ENCODE measurements at places on chromosomes 13 and 19.

GRCh38 chr19:40674291-40674690 is 16.2 kb downstream of the NUMBL start:
- DNase-seq = no peak

DNA sequence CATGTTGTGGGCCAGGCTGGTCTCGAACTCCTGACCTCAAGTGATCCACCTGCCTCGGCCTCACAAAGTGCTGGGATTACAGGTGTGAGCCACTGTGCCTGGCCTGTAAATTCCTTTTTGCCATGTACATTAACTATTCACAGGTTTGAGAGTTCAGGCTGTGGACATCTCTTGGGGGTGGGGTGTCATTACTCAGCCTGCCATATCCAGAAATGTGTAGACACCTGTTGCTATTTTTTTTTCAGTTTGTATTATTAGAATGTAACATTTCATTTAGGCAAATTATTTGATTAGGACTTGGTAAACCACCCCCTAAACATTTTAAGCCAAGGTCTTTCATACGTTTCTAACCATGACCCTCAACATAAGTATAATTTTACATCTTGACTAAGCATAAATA is 20.5 kb downstream of the ZNF227 start:
- DNase-seq = no peak

GRCh38 chr13:112838842-112839117 is 130.2 kb upstream of the MCF2L start:
- DNase-seq = no peak

DNA sequence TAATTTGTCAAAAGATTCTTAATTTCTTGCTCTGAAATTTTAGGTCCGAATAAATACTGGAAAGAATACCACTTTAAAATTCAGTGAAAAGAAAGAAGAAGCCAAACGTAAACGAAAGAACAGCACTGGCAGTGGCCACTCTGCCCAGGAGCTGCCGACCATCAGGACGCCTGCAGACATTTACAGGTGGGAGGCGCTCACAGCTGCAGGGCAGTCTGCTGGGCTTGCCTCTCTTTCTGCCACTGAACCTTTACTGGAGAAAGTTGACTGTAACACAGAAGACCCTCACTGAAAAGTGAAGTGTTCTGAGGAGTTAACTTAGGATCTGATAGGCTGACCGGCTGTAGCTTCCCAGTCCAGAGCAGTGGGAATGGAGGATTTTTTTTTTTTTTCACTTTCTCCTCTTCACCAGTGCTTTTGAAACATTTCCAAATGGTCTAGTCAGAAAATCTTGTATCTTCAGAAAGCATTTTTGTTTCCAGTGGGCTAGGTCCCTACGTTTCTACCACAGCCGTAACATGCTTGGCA is 69.1 kb downstream of the URI1 start:
- no peak for DNase-seq

DNA sequence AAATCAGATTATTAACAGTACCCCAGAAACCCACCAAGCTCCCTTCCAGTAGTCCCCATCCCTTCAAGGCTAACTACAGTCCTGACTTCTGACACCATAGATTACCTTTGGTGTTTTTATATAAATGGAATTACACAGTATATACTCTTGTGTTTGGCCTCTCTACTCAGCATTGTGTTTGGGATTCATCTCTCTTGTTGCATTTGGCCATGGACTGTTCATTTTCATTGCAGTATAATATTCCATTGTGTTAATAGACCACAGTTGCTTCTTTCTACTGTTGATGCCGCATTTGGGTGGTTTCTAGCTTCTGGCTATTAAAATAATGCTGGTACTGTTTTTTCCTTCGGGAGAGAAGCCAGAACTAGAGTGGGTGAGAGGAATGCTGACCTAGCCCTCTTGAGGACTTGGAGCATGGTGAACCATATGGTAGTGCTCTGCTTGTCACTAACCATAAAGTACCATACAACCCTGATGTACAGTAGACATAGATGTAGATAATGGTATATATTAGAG is 18.9 kb upstream of the GARRE1 start:
- no peak for DNase-seq

- DNase-seq = no peak
Measured at GRCh38 chr19:31256593-31256960, 92.7 kb downstream of the TSHZ3 start.

DNA sequence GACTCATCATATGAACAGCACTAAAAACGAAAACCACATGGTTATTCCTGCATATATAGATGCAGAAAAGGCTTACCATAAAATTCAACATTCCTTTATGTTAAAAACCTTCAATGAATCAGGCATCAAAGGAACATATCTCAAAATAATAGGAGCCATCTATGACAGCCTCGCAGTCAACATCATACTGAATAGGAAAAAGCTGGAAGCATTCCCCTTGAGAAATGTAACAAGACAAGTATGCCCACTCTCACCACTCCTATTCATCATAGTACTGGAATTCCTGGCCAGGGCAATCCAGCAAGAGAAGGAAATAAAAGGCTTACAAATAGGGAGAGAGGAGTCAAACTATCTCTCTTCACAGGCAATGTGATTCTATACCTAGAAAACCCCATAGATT is 179.6 kb upstream of the HTR2A start:
- DNase-seq = no peak

- no peak for DNase-seq
Measured at GRCh38 chr13:80604098-80604497, 263.2 kb upstream of the SPRY2 start.

DNA sequence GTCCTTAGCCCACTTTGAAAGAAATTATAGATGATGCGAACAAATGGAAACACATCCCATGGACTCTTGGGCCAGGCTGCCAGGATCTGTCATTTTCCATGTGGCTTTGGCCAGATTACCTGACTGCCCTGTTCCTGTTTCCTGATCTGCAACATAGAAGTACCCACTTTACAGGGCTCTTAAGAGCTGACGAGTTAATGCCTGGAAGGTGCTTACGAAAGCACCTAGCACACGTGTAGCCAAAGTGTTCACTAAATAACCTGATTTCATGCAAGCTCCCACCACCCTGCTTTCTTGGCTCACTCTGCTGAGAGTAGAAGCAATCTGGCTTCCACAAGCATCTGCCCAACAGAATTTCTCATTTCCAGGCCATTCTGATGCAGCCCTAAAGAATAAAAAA is 575.2 kb downstream of the MYO16 start:
- no peak for DNase-seq

DNA sequence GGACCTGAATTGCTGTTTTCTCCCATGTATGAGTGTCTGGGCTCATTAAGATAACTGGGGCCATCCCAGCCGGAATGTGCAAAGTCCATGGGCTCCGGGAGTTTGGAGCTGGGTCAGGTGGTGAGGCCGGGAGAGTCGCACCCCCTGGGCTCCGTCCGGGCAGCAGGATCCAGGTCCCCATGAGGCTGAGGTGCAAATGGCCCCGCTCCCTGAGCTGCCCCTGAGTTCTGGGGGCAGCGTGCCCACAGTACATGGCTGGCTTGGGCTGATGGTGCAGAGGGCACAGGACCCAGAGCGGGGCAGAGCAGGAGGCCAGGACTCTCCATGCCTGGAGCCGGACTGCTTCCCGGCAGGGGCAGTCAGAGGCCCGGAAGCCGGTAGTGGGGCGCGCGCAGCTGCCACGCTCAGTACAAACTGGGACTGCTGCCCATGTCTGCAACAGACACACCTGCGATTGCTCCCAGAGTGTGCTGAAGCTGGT is 136.0 kb downstream of the KDM4B start:
- DNase-seq = no peak

GRCh38 chr13:22193070-22193469 is 522.2 kb downstream of the FGF9 start:
- DNase-seq = no peak

DNA sequence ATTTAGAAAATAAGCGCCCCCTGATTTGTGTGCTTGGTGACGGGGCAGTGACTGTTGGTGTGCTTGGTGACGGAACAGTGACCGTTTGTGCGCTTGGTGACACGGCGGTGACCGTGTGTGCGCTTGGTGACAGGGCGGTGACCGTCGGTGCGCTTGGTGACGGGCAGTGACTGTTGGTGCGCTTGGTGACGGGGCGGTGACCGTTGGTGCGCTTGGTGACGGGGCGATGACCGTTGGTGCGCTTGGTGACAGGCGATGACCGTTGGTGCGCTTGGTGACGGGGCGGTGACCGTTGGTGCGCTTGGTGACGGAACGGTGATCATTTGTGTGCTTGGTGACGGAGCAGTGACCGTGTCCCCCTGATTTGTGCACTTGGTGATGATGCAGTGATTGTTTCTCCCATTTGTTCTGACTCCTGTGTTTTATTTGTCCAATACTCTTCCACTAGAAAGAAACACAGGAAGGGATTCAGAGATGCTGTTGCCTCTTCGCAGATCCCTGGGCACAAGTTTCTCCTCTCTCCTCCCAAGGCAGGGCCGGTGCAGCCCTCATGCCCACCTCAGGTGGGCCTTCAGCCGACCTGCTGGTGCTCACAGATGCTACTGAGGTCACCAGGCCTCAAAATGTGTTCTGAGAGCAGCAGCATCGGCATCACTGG is 128.3 kb downstream of the ATP11A start:
- no peak for DNase-seq

DNA sequence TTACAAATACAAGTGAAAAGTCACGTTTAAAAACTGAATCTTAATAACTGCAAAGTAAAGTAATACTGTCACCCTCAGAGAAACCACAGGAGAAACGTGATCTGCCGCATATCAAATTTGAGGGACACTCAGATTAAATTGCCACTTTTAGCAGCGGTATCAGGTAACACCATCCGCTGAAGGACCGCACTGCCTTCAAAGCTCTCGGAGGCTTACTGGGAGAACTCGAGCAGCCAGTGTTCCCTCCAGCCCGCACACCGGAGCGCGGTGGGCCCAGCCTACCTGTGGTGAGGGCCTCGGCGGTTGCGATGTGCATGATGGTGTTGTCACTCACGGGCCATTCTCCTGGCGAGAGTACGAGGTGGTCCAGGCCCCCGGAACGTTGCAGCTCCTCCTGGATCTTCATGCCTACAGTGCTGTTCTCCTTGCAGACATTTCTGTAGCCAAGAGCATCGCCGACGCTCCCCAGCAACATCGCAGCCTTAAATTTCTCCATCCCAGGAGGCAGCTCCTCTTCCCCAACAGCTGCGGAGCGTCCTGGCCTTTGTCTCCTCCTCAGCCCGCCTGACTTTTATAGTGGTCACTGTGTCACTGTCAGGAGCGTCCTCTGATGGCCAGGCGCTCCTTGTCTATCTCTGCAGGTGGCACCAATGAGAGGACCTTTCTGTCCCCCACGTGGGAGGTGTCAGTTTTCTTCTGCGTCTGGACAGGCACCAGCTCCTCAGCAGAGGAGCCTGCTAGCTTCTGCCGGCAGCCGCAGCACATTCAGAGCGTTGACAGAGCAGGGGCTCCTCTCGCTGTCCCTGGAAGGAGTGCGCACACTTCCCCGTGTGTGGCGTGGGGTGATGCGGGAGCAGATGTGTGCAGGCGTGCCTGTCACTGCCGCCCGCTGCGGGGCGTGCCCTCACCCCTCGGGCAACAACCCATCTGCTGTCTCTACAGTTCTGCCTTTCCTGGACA is at the start of gene ADPRHL1:
Gene ADPRHL1, minus strand, starts transcription at position 547 of the 960 bp plus-strand sequence. Its CDS starts 51 bp downstream, at position 496.
- no peak for DNase-seq

- no peak for DNase-seq
Measured at GRCh38 chr13:113545455-113545930, 39.1 kb upstream of the TFDP1 start.

- no peak for DNase-seq
Measured at GRCh38 chr13:26378116-26378515, 124.2 kb downstream of the CDK8 start.

GRCh38 chr19:38139122-38139521 is 84.9 kb downstream of the DPF1 start:
- DNase-seq = no peak

GRCh38 chr13:109667807-109668291 is 118.5 kb downstream of the IRS2 start:
- no peak for DNase-seq

DNA sequence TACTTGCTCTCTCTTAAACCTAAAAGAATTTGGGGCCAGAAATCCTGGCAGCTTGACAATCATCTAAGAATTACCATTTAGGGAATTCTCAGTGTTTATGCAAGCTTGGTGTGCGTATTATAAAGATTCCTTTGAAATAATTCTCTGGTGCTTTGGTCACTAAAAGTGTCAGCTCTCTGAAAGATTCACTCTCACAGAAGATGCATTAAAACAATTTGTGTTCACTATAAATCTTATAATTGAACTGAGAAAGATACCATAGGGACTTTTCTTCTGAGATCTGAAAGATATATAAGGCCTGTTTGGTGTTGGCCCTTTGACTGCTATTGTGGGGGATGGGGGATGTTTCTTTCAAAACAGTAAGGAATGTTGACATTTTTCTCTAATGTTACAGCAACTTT is 27.3 kb downstream of the EPSTI1 start:
- DNase-seq = no peak

DNA sequence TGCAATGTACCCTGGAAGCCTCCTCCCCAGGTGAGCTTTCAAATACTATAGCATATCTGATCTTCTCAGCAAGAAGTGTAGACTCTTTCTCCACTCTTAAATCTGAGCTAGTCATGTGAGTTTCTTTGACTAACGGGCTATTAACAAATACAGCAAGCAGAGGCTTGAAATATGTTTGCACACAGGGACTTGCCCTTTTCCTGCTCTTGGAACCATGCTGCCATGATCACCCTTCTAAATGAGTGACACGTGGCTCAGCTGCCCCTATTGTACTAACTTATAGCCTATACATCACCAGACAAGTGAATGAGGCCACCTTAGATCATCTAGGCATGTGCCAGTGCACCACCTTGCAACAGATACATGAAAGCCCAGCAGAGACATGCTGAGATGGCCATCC is 13.3 kb upstream of the SUCLA2 start:
- DNase-seq = no peak

GRCh38 chr19:34888091-34888490 is 38.6 kb upstream of the ZNF30 start:
- DNase-seq = no peak
